NT2/D1 (cell line): ENCODE measurements at places on chromosomes 1 and 21.
A peak's percentile ranks its signal among the peaks of the same experiment; 100 is the strongest.

DNA sequence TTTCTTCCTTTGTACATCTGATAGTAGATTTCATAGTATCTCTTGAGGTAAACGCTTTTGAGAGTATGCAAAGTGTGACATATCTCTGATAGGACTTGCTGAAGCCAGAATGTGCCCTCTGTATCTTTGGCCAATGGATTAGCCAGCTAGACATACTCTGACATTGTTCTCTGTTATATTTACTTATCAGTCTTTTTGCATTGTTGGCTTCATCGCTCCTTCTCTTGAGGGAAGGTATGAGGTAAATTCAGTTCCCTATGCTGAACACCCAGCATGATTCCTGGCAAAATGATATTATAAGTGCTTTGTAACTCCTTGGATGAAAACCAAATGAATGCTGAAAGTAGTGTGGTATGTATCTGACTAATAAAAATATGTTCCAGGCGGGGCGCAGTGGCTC lies 163.2 kb upstream of the CACYBP start:
- no peak for DNase-seq

GRCh38 chr1:33300673-33301072 lies 20.2 kb downstream of the A3GALT2 start:
- no peak for DNase-seq

DNA sequence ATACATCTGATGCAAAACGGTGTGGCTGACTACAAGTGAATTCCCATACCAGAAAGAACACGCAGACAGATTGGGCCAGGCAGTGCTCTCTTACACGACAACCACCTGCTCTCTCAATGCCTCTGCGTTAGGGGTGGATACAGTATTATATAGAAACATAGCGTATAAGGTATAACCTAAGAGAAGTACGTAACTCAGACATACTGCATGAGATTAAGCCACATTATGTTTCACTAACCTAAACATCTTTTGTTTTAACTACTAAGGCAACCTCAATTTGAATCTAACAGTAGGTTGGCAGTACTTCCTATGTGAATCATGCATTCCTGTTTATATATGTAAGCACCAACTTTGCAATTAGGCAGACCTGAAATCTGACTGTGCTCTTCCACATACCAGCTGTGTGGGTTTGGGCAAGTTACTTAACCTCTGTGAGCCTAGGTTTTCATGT lies 58.1 kb upstream of the COA6 start:
- DNase-seq = no peak

GRCh38 chr1:33289858-33290154 lies 31.1 kb downstream of the A3GALT2 start:
- DNase-seq = no peak

- DNase-seq = peak; percentile 91
Observed at GRCh38 chr1:28296401-28297261, 32.2 kb upstream of the MED18 start.

GRCh38 chr1:109989506-109990301 lies 5.1 kb downstream of the AHCYL1 start:
- no peak for DNase-seq

- no peak for DNase-seq
Observed at GRCh38 chr1:236336084-236336483, 54.3 kb upstream of the ERO1B start.

- DNase-seq = no peak
Observed at GRCh38 chr1:33918368-33918767, 54.5 kb downstream of the HMGB4 start.

DNA sequence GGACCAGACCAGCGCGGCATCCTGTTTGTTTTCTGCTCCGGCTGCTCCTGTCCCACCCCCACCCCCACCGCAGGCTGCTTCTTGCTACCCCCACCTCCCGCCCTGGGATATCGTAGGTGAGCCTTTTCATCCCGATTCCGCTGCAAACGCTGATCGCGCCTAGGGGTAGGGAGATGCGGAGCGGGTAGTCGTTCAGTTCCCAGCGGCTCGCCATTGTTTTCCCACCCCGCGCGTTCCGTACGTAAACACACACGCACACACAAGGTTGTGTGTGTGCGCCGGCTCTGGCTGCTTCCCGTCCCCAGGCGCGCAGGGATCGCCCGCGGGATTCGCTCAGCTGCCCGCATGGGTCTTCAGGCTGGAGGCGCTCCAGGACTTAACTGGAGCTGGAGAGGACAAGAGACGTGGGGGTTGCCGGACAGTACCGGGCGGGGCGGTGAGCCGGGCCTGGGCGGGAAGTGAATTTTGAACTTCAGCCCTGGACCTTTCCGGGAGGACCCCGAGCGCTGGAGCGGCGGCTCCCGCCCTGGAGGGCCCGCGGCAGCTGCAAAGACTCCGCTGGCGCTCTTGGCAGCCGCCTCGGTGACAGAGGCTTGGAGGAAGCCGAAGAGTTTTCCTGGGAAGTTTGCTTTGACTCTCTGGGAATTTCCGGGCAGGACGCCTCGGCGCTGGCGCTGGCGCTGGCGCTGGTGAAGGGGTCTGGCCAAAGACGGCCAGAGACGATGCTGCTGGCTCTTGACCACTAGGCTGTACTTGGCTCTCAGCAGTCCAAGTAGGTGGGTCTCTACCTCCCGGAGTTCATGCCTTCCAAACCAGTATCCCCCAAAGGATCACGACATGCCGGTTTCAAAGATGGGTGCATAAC lies 1.6 kb downstream of the SOX13 start:
- peak; percentile 61 for DNase-seq

GRCh38 chr1:67759692-67760029 lies 73.6 kb downstream of the GNG12 start:
- no peak for DNase-seq

DNA sequence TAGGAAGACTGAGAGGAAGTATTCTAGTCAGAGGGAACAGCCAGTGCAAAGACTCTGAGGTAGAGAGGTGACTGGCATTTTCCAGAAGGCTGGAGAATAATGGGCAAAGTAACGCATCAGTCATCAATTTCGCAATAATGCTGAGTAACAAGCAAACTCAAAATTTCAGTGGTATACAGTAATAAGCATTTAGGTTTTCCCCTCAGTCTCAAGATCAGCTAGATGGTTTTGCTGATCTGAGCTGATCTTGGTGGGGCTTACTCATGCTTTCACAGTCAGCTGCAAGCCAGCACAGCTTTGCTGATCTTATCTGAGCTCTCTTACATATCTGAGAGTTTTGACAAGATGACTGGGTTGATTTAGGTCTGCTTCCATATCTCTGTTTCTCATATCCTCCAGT lies 108.7 kb downstream of the TSEN15 start:
- DNase-seq = no peak

- no peak for DNase-seq
Observed at GRCh38 chr1:78894811-78895210, 111.7 kb downstream of the ADGRL4 start.

GRCh38 chr1:227318853-227319607 lies 738 bp upstream of the CDC42BPA start:
- DNase-seq = peak; percentile 91

GRCh38 chr1:25064465-25065240 lies 134.6 kb upstream of the RUNX3 start:
- no peak for DNase-seq

GRCh38 chr21:46423546-46424038 lies 35.1 kb upstream of the DIP2A start:
- peak; percentile 28 for DNase-seq

- no peak for DNase-seq
Observed at GRCh38 chr1:74463333-74463988, 49.0 kb downstream of the LRRC53 start.

DNA sequence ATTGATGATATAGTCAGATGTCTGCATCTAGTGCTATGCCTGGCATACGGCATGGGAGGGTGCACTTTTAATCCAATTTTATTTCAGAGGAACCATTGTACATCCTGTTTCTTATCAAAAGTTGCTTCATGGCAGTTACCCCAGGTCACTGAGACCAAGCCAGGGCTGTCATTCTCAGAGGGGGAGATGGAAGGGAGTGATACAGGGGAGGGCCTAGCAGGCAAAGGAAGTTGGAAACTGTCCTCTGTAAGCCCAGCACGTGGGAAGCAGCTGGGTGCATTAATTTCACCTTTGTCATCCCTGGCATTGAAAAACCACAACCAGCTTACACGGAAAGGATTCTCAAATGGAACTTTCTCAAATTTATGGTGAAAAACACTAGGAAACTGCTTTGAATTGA lies 458.7 kb upstream of the ADAMTS5 start:
- no peak for DNase-seq

DNA sequence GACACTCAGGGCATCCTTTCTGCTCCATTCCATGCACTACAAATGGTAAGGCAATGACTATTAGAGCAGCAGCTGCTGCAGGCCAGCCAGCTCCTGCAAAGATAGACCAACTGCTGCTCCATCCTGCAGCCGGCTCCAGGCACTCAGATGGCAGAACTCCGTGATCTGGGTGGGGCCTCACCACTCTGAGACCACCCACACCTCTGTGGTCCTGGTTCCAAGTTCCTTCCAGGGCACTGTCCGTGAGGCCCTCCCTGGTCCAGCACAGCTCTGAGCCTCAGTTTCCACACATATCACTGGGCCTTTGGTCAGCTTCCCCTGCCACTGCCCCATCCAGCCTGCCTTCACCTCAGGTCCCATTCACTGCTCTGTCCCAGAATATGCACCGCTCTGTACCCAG lies 114.7 kb downstream of the DMRTB1 start:
- DNase-seq = no peak

DNA sequence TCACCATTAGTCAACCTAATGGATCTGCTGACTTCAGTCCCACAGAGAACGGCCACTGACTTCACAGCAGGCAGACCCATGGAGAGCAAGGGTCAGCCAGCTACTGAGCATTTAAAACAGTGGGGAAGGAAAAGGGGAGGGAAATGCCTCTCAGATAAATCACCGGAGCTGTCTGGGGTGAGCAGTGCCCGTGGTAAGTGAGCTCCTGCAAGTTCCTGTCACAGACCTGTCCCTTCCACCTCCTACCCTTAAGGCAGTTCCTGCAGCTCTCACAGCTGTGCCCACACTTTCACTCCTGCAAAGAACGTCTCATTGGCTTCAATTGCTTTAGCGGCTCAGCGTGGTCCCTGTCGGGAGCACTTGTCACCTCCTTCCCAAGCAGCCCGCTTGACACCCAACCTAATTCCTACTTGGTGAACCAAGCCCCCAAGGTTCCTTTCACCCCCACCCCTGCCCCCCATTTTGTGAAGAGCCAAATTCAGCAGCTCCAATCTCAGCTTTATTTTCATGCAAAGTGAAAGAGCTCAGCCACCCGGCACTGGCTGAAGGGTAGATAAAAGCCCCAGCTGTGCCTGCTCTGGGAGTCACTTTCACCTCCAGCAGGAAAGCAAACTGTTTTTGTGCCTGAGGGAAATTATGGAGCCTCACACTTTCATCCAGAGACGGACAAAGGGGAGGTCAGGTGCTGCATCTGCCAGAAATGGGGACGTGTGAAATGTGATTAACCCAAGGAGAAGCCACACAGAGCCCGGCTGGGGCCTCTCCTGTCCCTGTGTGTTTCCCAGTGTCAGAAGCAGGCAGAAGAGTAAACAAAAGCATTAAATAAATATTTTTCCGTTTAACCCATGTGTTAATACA lies 306.2 kb downstream of the TTLL7 start:
- peak; percentile 97 for DNase-seq

DNA sequence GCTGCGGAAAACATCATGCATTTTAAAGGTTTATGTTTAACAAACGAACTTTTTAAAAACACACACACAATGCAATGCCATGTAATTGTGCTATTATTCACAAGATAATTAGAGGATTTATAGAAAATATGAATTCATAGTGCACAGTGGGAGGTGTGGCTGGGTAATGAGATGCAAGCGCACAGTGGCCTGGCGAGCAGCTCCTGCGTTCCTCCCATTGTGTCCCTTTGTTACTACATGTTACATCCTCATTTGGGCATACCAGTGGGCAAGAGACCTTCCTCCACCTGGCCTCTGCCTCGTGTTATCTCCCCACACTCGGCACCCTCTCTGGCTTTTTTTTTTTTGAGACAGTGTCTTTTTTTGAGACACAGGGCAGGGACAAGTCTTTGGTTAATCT lies 30.0 kb upstream of the TENT5B start:
- DNase-seq = no peak

DNA sequence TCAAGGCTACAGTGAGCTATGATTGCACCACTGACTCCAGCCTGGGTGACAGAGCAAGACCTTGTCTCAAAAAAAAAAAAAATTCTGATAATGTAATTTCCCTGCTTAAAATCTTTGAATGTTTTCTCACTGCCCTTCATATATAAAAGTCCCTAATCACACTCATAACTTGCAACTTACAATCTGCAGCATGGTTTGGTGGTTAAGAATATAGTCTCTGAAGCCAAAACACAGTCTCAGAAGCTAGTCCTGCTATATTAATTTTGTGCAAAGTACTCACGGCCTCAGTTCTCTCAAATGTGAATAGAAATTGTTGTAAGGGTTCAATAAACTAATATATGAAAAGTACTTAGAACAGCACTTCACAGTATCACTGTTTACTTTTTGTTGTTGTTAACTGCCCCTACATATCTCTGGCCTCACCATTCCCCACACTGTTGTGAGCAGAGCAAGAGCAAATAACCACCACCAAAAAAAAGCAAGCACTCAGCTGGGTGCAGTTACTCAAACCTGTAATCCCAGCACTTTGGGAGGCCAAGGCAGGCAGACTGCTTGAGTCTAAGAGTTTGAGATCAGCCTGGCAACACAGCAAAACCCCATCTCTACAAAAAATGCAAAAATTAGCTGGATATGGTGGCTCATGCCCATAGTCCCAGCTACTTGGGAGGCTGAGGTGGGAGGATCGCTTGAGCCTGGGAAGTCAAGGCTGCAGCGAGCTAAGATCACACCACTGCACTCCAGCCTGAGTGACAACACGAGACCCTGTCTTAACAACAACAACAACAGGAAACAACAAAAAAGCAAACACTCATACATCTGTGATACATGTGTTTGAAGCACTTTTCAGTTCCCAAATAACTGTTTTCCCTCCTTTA lies 22.4 kb downstream of the ASH1L start:
- no peak for DNase-seq

- peak; percentile 92 for DNase-seq
Observed at GRCh38 chr1:159188375-159188788, 16.3 kb upstream of the ACKR1 start.

GRCh38 chr1:40379785-40380452 lies 6.4 kb downstream of the SMAP2 start:
- no peak for DNase-seq

- no peak for DNase-seq
Observed at GRCh38 chr1:183946320-183946613, 91.3 kb downstream of the COLGALT2 start.

- no peak for DNase-seq
Observed at GRCh38 chr1:201736707-201737320, 92.1 kb upstream of the IPO9 start.

GRCh38 chr1:204791453-204792353 lies 79.0 kb upstream of the NFASC start:
- peak; percentile 94 for DNase-seq

GRCh38 chr1:149884433-149885338 lies 14.7 kb upstream of the BOLA1 start:
- no peak for DNase-seq

- DNase-seq = no peak
Observed at GRCh38 chr1:36350659-36351226, 27.3 kb upstream of the EVA1B start.
